ENCODE measurements at places on chromosomes 2 and 18.

DNA sequence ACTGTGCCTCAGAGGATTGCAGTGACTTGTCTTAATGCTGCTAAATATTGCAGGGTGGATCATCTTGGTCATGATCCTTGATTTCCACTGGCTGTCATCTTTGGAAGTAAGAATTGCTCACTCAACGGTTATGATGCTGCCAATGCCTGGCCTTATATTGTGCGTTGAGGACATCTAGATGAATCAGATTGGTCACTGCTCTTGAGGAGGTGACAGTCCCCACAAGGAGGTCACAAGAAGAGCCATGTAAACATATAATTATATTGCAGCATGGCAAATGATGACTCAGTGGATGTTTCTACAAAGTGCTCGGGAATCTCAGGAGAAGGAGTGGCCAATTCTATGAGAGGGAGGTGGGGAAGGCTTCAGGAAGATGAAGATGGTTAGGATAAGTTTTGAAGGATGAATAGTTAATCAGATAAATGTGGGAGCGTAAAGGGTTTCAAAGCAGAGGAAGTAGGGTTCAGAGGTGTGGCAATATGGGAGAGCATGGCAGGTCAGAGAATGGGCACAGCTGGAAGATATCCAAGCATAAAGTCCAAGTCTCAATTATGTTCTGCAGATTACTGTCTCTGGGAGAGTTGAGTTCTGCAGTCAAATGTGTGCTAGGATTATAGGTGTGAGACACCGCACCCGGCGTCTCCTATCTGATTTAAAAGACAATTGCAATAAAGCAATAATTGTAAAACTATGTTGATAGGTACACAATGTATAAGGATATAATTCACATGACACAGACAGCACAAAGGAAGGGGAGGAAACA is 21.3 kb upstream of the TMEM131 start:
- DNase-seq, result no peak

GRCh38 chr2:170814533-170815230 is 2.0 kb upstream of the GAD1 start:
- no peak for DNase-seq

- no peak for DNase-seq
These were observed 191.4 kb downstream of the SH3RF3 start for GRCh38 chr2:109320195-109320922.

DNA sequence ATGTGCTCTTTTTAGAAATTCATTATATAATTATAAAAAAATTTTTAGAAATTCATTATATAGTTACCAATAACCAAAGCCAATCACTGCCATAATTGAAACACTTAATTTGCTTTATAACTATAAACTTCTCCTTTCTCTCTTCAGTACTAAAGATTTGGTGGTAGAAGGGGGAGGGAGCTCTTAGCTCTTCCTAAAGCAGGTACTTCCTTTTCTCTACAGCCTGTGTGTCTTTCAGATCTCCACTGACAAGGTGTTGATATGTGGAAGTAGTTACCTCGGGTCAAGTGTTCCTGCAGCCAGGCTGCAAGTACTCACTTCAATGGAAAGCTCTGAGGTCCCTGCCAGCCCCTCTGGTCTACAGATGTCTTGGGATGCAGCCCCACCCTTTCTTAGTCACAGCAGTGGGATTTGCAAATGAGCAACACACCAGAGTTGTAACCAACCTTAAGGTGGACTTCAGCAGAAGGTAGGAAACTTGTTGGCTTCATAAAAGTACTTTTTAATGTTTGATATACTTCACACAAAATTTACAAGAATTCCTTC is 690.0 kb downstream of the ARHGAP15 start:
- DNase-seq, result no peak

GRCh38 chr18:68918216-68918615 is 120.3 kb downstream of the CCDC102B start:
- no peak for DNase-seq

- DNase-seq, result no peak
These were observed 233.0 kb downstream of the TFCP2L1 start for GRCh38 chr2:121052023-121052422.

- DNase-seq, result no peak
These were observed 17.0 kb upstream of the UGT1A8 start for GRCh38 chr2:233600386-233600785.

GRCh38 chr2:98940102-98940501 is 4.1 kb upstream of the CRACDL start:
- no peak for DNase-seq

GRCh38 chr2:171702781-171703556 is 15.7 kb downstream of the DYNC1I2 start:
- no peak for DNase-seq

DNA sequence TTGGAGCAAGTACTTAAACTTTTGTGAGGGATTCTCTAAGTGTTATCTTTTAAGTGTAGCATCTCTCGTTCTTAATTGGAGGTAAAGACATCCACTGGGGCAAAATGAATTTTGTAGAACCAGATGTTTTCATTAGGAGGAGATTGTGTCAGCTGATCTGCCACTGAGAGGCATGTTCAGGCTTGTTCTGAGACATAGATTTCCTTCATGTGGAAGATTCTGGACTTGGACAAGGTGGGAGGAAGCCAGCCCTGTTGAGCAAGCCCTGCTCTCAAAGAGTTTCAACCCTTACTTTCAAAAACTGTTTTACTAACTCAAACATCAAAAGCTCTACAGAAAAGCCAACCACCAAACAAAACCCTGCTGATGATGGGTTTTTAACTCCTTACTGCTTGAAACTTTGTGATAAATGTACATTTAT is 6.5 kb downstream of the MAP4K4 start:
- no peak for DNase-seq

DNA sequence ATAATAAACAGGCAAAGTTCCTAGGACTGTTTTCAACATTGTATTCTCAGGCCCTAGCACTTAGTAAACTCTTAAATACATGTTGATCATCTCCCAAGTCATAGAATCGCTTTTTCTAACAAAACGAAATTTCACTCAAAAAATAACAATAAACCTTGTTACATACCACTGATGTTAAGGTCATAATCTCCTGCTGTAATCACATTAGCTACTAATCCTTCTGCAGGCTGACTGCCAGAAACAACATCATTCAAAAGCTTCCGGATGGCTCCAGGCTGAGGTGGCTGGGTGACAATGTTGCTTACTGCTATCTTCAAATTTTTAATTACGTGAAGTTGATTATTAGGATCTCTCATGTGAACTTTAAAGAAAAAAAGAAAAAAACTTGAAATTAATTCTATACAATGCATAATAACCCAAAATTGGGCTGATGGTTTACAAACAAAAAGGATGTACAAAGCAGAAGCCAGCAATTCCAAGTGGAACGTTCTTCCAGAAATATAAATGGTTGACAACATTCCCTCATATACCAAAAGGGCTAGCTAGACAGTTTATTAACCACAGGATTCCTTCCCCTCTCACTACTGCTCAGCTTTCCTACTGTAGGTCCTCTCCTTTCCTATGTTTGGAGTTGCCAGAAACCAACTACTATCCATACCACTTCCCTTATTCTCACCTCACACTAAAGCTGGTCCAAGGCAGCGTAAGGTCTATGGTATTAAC is 11.6 kb downstream of the TRAPPC8 start:
- DNase-seq, result no peak

DNA sequence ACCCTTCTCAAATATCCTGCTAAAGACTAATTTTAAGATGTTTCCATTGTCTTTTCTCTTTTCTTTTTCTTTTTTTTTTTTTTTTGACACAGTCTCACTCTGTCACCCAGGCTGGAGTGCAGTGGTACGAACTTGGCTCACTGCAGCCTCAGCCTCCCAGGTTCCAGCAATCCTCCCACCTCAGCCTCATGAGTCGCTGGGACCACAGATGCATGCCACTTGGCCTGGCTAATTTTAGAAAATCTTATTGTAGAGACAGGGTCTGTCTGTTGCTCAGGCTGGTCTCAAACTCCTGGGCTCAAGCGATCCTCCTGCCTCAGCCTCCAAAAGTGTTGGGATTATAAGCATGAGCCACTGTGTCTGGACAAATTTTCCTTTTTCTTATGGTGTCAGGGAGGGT is 167.5 kb downstream of the MCFD2 start:
- DNase-seq, result no peak

GRCh38 chr2:33958591-33958990 is 359.5 kb upstream of the FAM98A start:
- no peak for DNase-seq

GRCh38 chr2:22800412-22800811 is 584.6 kb upstream of the KLHL29 start:
- no peak for DNase-seq

DNA sequence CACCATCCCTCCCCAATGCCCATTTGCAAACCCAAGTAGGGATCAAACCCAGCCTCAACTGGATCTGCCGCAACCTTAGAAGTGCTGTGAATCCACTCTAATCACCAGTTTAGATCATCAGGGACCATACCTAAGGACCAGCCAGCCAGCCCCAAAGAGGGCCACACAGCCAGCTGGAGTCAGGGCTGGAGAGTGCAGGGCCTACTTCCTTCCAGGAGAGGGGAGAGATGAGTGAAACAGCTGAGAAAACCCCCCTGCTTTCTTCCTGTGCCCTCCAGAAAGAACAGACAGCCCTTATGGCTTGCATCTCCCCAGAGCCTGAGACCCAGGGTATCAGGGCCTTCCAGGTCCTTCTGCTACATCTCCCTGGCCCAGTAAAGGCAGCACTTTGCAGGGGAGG is 25.8 kb downstream of the YPEL5 start:
- no peak for DNase-seq

DNA sequence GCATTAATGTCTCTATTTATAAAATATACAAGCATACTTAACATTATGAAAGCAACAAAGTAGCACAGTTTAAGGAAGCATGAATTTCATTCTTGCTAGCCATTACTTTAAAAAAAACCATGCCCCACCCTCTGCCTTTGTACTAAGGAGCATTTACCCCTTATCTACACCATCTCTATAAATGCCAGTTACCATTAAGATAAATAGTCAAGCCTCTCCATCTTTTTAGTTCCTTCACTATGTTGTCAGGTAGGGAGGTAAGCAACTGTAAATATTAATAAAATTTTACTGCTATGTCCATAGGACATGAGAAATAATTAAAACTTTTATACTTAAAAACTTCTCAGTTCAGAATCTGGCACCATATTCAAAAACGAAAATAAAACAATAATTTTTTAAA is 42.1 kb downstream of the ROCK1 start:
- no peak for DNase-seq

GRCh38 chr2:241852981-241853631 is 5.6 kb downstream of the PDCD1 start:
- DNase-seq, result no peak

GRCh38 chr2:58006256-58006951 is 40.2 kb upstream of the VRK2 start:
- no peak for DNase-seq

DNA sequence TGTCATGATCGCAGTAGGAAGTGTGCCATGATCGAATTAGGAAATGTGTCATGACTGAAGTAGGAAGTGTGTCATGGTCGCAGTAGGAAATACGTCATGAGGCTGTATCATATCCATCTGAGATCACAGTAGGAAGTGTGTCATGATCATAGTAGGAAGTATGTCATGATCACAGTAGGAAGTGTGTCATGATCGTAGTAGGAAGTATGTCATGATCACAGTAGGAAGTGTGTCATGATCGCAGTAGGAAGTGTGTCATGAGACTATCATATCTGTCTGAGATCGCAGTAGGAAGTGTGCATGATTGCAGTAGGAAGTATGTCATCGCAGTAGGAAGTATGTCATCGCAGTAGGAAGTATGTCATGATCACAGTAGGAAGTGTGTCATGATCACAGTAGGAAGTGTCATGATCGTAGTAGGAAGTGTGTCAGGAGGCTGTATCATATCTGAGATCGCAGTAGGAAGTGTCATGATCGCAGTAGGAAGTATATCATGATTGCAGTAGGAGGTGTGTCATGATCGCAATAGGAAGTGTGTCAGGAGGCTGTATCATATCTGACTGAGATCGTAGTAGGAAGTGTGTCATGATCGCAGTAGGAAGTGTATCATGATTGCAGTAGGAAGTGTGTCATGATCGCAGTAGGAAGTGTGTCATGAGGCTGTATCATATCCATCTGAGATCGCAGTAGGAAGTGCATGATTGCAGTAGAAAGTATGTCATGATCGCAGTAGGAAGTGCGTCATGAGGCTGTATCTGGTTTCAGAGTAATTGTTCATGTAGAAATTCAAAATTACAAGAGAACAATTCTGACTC is 56.4 kb upstream of the NFATC1 start:
- no peak for DNase-seq

GRCh38 chr2:111167076-111167862 is 46.6 kb downstream of the BCL2L11 start:
- no peak for DNase-seq

- no peak for DNase-seq
These were observed 67.5 kb upstream of the RGPD5 start for GRCh38 chr2:109726379-109727270.

DNA sequence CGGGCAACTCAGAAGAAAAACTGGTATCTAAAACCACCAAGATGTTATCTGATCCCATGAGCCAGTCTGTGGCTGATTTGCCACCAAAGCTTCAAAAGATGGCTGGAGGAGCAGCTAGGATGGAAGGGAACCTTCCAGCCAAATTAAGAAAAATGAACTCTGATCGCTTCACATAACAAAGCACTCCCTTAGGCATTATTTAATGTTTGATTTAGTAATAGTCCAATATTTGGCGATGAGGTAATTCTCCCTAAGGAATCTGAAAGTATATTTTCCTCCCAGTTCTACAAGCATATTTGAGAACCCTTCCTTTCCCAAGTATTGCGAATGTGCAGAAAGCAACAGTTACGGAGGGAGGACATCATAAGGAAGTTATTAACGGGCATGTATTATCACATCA is 156.6 kb downstream of the KCNJ3 start:
- no peak for DNase-seq

GRCh38 chr2:129233166-129233565 is 746.3 kb upstream of the RAB6C start:
- DNase-seq, result no peak

DNA sequence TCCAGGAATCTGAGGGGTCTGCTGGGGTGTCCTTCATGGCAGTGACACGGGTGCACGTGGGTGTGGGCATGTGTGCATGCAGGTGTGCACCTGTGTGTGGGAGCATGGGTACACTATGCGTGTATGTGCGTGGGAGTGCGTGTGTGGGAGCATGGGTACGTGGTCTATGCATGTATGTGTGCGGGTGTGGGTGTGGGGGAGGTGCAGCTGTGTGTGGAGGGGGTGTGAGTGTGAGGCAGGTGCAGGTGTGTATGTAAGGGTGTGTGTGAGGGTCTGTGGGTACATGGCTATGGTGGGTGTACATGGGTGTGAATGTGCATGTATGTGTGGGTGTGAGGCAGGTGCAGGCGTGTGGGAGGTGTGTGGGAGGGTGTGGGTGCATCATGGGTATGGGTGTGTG is 36.3 kb downstream of the EIPR1 start:
- no peak for DNase-seq
